Esophagus muscularis mucosa (tissue), 4 donors: ENCODE measurements at places on chromosomes 6 and 20. TPM values are rescaled to one million over a fixed set of nuclear protein-coding genes. Genes with fewer than 3 reads are reported as not detected.

DAAM2 gene
- 446 TPM for total RNA-seq

DNA sequence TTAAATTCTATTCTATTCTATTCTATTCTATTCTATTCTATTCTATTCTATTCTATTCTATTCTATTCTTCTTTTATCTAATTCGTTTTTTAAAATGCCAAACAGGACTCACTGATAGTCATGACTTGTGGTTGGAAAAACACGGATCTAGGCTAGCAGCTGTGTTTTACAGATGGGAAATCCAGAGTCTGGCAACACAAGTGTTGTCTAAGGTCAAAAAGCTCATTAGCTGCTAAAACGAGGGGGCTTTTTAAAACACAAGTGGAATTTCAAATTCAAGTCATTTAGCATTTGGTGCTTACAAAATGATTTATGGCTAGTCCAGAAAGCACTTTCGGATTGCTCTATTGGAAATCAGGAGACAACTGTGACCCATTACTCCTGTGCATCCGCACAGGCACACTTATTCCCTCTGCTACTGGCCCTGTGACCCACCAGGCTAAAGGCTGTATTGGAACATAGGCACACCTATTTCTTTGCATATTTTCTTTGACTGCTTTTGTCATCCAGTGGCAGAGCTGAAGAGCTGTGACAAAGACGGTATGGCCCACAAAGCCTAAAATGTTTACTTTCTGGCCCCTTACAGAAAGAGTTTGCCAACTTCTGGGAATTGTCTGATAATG lies 17.8 kb upstream of the MLIP start:
- H3K4me3 ChIP-seq: no peak overlapping the region
- peaks cover 4% of the 10 kb centered on the region for H3K36me3 ChIP-seq
- no peak for DNase-seq

SPEF1 gene
- total RNA-seq: not detected

SLC22A1 gene
- 0.26 TPM for total RNA-seq

LRRC73 gene
- total RNA-seq: 0.75 TPM

DNA sequence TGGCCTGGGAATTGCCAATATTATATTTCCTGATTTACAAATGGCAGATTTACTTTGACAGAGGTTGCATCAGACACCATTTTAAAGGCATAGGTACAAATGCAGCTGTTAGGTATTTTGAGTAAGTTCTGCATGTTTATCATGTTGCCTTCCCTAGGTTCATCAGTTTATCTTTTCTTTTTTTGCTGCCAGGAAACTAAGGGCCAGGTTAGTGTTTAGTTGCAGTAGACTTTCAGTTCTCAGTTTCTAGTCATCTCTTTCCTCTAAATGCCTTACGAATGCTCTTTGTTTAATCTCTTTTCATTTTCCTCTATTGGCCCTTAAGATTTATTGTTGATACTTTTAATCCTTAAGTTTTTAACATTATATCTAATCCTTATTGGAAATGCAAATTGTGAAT lies 129.9 kb downstream of the SMAP1 start:
- H3K27me3 ChIP-seq: no peaks in the 10 kb centered on the region
- no peak overlapping the region for H3K4me3 ChIP-seq
- H3K36me3 ChIP-seq: no peaks in the 10 kb centered on the region
- no peak for DNase-seq
- H3K27ac ChIP-seq: no peak overlapping the region

DNA sequence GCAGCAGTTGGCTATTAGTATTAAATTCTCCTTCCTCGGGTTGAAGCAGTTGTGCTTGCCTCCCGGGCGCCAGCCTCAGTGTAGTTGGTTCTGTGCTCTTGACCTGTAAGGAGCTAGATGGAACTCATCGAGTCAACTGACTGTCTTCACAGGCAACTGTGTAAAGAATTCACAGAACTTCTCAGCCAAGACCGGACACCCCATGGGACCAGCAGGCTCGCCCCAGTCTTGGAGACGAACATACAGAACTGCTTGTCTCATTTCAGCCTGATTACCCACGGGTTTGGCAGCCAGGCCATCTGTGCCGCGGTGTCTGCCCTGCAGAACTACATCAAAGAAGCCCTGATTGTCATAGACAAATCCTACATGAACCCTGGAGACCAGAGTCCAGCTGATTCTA lies 8.5 kb downstream of the TFAP2C start:
- no peak overlapping the region for H3K4me3 ChIP-seq
- no peaks in the 10 kb centered on the region for H3K4me1 ChIP-seq
- DNase-seq: no peak
- peaks cover 58% of the 10 kb centered on the region for H3K27me3 ChIP-seq
- H3K27ac ChIP-seq: no peak overlapping the region
- peaks cover 8% of the 10 kb centered on the region for H3K36me3 ChIP-seq

MROH8 gene
- 2.7 TPM for total RNA-seq
